ENCODE measurements at places on chromosomes 16 and 17.
A peak's percentile ranks its signal among the peaks of the same experiment; 100 is the strongest.

- no peak for DNase-seq
Observed at GRCh38 chr16:30474074-30474452, 1.5 kb downstream of the ITGAL start.

- DNase-seq, result no peak
Observed at GRCh38 chr17:47197821-47198220, 8.7 kb upstream of the CDC27 start.

DNA sequence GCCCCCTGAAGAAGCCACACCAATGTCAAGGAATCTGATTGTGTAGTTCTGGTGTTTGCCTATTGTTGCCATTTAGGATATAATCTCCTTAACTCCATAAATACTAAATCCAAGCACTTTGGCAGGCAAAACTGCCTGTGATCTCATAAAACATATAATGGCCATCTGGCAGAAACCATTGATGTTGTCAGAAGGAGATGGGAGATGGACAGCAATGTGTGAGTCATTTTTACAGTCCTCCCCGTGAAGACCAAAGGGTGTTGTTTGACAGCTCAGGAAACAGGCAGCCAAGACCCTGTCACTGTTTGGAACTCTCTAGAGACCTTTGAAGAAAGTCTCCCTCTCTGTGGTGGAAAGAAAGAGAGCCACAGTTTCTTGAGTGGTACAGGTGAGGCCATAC lies 454.1 kb downstream of the HS3ST3B1 start:
- no peak for DNase-seq

DNA sequence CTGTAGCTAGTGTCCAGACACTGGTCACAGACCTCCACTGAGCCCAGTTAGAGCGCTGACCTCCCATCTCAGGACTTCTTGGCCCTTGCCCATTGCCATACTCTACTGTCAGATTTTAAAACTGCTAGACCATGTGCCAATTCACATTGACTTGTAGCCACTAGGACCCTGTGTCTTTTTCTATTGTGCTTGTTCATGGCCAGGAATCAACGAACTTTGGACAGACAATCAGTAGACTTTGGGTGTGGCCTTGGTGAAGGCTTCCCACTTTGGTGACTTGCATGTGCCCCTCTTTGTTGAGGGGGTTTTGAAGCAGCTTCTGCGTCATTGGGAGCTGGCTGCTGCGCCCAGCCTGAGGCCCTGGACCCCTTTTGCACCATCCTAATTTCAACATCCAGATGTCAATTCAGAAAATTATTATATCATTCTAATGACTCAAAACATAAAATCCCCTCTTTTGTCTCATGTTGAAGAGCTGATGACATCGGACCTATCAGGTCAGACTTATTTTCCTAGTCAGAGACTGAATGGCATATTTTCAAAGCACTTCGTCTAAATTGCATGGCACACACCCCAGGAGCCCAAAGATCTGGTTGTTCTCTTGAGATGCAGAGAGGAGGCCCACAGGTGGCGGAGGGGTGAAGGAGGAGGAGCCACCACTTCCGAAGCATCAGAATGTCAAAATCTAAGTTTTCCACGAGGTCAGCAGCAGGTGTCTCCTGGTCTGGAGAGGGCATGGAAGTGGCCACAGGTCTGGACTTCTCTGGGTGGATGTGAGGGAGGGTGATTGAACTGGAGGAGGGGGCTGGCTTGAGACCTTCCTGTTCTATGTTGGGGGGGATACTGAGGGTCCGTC lies 93.4 kb upstream of the CBX4 start:
- no peak for DNase-seq

GRCh38 chr17:36034127-36034526 lies 16.4 kb upstream of the CCL23 start:
- no peak for DNase-seq

DNA sequence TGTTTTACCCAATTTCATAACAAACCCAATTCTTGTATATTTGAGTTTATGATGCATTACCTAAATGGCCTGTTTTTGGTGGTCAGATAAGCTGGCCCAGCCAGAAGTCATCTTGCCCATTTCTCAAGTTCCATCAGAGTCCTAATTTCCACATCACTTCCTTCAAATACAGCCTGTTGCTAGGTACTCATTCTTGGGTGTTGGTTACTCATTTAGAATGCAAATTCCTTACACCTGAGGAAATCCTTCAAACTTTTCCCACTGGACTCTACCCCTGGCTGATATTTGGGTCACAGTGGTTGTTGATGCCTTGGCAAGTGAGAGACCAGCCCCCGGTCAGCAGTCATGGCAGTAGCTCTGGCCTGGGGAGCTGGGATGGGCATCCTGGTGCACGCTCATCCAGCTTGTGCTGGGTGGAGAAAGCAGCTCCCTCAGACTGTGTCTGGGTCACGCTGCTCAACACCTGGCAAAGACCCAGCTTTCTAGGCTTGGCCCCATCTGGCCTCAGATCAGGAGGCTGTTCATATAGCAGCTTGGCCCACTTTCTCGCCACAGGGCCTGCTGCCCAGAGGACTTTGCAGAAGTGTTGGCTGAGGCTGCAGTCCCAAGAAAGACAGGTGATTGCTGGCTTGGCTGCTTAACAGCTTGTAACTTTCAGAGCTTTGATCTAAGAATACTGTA lies 25.8 kb downstream of the WSB1 start:
- DNase-seq, result peak; percentile 35

GRCh38 chr16:75948886-75949285 lies 222.6 kb upstream of the CPHXL start:
- DNase-seq, result no peak

- no peak for DNase-seq
Observed at GRCh38 chr17:80936723-80937122, 54.9 kb upstream of the CHMP6 start.

DNA sequence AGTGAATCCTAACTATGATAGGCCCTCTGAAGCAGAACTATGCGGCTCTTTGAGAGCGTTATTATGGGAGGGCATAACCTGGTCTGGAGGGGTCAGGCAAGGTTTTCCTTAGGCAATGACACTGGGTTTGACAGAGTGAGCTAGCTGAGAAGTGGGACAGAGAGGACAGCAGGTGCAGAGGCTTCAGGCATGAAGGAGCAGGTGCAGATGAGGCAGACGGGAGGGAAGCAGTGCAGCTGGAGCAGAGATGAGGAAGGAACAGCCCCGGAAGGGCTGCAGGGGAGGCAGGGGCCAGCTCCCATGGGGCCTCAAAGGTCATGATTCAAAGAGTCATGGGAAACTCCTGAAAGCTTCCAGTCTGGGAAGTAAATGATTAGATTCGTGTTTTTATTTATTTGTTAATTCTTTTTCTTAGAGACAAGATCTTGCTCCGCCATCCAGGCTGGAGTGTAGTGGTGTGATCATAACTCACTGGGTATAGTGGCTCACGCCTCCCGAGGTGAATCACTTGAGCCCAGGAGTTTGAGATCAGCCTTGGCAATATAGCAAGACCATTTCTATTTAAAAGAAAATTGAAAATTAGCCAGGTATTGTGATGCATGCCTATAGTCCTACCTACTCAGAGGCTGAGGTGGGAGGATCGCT lies 5.4 kb downstream of the MARCHF10 start:
- DNase-seq, result no peak

- DNase-seq, result no peak
Observed at GRCh38 chr17:72379516-72379915, 258.7 kb downstream of the SOX9 start.

DNA sequence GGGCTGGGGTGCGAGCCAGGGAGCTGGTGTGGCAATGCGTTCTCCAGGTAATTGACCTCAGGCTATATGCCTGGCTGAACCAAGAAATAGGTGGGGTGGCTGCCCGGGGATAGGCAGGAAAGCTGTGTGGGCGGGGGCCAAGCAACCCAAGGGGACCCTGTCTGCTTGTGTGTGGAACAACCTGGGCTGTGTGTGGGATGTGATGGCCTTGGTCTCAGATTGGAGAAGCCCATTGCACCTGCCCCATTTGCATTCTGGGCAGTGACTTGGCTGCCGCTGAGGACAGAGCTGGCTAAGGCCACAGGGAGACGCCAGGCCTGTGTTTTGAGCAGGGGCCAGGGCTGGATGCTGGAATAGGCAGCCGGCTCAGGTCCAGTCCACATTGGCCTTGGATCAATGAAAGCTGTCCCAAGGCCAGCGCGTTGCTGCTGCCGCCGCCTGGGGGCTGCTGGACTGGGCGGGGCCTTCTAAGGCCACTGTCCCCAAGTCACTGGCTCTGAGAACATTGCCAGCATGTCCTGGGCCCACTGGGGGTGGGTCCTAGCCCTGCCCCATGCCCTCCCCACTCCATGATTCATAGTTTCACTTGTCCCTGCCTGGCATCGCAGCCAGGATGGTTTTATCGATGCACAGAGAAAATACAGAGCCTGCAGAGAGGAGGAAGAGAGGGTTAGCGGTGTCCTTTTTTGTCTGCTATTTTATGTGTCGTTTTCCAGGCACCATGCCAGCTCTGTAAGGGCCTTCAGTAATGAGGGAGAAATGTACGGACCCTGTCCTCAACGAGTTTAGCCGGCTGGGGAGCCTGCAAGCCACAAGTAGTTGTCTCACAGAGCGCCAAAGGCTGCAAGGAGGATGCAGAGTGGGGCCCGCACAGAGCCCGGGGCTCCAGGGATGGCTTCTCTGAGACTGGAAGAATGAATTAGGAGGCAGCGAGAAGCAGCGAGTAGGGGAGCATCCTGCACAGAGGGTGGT lies 43.9 kb downstream of the NKD1 start:
- peak; percentile 52 for DNase-seq

DNA sequence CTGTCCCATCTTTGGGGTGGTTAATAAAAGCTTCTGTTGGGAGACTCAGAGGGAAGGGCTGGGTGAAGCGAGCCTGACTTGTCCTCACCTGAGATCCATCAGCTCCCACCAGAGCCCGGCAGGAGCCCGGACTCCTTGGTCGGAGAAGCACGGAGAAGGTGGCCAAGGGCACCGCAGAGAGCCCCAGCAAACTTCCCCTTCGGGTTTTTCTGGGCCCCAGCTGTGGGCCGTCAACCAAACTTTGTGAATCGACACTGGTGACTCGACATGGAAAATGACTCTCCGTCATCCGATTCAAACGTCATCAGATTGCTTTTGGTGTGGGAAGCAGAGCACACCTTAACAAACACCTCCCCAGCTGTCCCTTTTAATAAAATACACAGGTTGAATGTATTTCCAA lies 21.4 kb downstream of the ENPP7 start:
- DNase-seq, result no peak

- no peak for DNase-seq
Observed at GRCh38 chr16:14202095-14202494, 131.0 kb downstream of the MRTFB start.

DNA sequence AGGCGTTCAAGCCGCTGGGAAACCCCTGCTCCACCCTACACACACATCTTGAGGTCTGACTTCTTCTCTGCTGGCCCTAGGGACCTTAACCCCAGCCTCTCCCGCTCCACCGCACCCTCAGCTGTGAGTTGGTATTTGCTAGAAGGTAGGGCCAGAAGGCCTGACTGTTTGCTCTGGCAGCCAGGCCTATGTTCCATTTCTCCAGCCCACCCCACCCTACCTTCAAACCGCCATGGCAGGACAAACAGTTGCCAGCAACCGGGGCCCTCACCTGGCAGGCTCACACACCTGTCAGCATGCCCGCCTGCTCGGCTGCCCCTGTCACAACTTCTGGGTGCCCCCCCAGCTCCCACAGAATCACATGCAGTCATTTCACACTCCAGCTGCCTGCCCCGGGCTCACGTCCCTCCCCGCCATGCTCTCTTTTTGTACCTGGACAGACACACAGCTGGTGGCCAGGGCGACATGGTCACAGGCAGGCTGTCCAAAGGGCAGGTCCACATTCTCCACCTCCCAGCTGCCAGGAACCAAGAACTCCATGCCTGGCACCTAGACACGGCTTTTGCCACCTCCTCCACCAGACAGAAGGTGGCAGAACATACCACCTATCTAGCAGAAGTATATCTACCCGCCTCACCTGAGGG lies 2.6 kb upstream of the ATP2A3 start:
- no peak for DNase-seq

DNA sequence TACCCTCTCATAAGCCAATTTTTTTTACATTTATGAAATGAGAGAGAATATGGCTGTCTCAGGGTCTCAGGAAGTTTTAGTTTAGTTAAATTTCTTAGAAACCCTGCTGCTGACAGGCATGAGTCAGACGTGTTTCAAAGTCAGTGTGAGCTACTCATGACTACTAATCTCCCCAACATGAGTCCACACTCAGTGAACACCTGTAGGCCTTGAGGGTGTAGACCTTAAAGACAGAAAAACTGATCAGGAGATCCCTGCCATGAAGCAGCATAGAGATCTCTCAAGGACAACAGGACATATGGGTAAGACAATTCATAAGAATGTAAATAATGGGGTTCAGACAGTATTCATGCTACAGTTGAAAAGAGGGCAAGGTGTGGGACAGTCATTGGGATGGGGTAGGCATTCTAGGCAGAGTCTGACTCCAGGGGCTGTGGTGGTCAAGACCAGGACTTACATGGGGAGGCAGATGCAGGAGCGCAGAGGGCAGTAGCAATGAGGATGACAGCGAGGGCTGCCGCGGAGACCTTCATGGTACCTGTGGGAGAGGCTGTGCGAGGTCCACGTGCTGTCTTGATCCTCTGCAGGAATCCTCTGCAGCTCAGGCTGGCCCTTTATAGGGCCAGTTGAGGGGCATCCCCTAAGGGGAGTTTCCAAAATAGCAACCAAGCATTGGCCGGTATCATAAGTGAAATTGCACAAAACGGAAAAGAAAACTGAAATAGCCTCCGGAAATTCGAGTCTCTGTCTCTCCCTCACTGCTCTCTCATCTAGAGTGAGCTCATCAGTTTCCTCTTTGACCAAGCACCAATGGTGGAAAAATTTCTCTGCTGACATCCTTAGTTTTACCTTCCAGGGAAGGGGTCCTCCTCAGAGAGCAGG lies at the start of gene CCL5:
Gene CCL5 (minus strand): TSS at position 588 of the 882 bp plus-strand sequence.
- DNase-seq, result no peak

DNA sequence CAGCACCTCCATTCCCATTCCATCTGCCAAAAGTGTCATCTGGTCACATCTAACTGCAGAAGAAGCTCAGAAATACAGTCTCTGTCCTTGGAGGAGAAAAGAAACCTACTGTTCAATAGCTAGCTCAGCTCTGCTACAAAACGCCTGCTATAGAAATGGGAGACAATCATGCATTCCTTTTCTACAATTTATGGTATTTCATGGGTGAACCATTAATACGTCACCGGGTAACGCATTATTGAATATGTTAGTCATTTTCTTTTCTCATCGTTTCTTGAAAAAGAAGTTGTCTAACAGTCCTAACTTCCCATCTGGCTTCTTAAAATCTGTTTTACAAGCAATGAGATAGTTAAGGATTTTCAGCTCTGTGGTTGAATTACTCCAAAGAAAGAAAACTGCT lies 496.7 kb upstream of the RBFOX1 start:
- no peak for DNase-seq

DNA sequence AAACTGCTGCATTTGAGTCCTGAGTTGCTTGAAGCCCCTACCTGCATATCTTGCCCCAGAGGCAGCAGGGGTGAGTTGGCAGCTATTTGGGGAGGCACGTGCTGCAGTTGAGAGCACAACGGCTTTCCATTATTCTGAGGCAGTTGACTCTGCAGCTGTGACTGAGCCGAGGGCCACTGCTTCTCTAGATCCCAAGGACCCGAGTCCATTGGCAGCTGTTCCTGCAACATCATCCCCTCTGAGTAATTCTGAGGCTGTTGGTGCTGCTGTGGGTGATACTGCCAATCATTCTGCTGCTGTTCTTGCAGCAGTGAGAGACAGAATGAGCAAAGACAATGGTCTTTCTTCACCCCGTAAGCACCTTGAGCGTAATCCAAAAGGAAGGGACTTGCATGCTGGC lies 12.7 kb downstream of the TERF2IP start:
- no peak for DNase-seq

- no peak for DNase-seq
Observed at GRCh38 chr17:71398025-71398424, 722.8 kb upstream of the SOX9 start.
